ENCODE measurements at places on chromosomes 6 and 20. TPM values are rescaled to one million over a fixed set of nuclear protein-coding genes. Genes with fewer than 3 reads are reported as not detected.

The CDH22 gene
- total RNA-seq = not detected

The GLP1R gene
- total RNA-seq = 0.17 TPM

The GABRR1 gene
- total RNA-seq = not detected

The KHDC1L gene
- total RNA-seq = not detected

The PIGT gene
- total RNA-seq = 90.4 TPM

The PXMP4 gene
- total RNA-seq = 3.7 TPM
